B cell (primary cell): ENCODE measurements at places on chromosomes 13 and 19. TPM values are rescaled to one million over a fixed set of nuclear protein-coding genes. Genes with fewer than 3 reads are reported as not detected.
A peak's percentile ranks its signal among the peaks of the same experiment; 100 is the strongest.

Gene ZNF552
- 21.7 and 29.9 TPM in 2 replicates for total RNA-seq

Gene ZNF850
- total RNA-seq, result 6.0 and 6.7 TPM in 2 replicates

- DNase-seq, result peak; percentile 88
These were observed 10.6 kb upstream of the RETN start for GRCh38 chr19:7658219-7658686.

Gene NKG7
- total RNA-seq, result 1.9 and 2.6 TPM in 2 replicates

Gene ZNF90
- 14.6 and 15.8 TPM in 2 replicates for total RNA-seq

GRCh38 chr13:109156181-109156935 is 526.9 kb downstream of the MYO16 start:
- no peak for DNase-seq

DNA sequence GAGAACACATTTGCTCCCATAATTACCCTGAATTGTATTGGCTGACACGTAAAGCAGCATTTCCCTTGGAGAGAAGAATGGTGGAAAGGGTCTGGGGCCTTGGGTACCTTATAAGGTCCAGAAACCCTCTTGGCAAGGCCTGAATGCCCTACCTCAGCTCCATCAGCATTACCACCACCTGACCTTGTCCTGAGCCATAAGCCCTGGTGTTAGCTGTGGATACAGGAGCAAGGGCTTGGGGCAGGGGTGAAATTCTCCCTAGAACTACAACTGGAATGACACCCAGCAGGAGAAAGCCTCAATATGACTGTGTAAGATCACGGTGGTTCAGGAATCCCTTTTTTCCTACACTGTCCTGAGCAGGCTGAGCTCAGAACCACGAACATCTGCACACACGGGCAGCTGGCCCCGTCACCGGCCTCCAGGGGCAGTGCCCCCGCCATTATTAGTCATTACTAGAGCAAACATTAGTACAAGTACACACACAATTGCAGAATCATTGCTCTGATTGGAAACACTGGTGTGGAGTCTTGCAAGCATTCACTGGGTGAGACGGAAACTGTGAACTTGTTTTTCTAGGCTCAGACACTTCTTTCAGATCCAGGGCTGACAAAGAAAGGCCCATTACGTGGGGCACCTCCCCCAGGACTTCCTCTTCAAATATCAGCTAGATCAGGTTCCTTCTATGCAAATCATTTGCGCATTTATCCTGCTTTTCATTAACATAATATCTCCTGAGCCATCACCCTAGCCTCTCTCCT is 26.8 kb upstream of the MTIF3 start:
- peak; percentile 55 for DNase-seq

GRCh38 chr19:35871611-35872010 is 3.2 kb downstream of the APLP1 start:
- no peak for DNase-seq

DNA sequence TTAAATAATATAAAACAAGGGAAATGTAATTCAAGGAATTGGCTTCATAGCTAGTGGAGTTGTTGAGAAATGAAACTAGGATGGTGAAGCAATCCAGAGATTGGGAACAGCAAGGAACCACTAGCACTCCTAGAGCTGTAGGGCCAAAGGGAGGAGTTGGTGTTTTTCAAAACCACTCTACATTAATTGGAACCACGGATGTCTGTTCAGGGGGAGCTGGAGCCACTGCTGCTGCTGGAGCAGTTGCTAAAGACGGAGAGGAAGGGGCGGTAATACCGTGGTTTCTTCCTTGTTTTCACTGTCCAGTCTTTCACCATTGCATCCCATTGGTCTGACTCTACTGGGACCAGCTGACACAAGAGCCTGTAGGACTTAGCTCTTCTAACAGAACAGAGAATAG is 8.5 kb downstream of the DNAJC15 start:
- no peak for DNase-seq

GRCh38 chr13:80906860-80907259 is 565.9 kb upstream of the SPRY2 start:
- no peak for DNase-seq

- no peak for DNase-seq
These were observed 9.1 kb downstream of the ZNF100 start for GRCh38 chr19:21758296-21758695.

DNA sequence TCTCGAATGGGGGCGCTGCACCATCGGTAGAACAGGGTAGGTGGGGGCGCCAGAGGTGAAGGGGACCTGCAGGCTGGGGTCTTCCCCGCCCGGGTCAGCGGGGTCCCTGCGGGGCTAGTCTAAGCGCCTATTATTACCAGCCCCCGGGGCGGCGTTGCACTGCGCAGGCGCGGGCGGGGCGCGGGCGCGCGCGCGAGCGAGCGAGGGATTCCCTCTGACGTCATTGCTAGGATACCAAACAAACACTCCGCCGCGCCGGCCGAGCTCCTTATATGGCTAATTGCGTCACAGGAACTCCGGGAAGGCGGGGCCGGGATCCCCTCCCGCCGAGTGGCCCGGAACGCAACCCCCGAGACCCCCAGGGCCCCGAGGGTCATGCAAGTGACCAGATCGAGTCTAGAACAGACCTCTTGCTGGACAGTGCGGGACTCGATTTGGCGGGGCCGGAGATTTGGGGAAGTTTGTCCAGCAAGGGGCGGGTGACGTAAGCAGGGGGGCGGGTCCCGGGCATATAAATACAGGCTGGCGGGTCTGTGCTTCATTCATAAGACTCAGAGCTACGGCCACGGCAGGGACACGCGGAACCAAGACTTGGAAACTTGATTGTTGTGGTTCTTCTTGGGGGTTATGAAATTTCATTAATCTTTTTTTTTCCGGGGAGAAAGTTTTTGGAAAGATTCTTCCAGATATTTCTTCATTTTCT is at the start of gene FOSB:
Gene FOSB, plus strand, starts transcription at position 541 of the 703 bp plus-strand sequence. CDS start 591 bp downstream, outside the sequence.
- DNase-seq, result peak; percentile 99

- peak; percentile 36 for DNase-seq
These were observed 90.7 kb downstream of the GNG7 start for GRCh38 chr19:2611483-2612464.

GRCh38 chr13:91572944-91573598 is 174.7 kb downstream of the GPC5 start:
- no peak for DNase-seq

Gene FBN3
- total RNA-seq, result not detected in 2 replicates

GRCh38 chr13:83794583-83794982 is 87.7 kb downstream of the SLITRK1 start:
- no peak for DNase-seq

DNA sequence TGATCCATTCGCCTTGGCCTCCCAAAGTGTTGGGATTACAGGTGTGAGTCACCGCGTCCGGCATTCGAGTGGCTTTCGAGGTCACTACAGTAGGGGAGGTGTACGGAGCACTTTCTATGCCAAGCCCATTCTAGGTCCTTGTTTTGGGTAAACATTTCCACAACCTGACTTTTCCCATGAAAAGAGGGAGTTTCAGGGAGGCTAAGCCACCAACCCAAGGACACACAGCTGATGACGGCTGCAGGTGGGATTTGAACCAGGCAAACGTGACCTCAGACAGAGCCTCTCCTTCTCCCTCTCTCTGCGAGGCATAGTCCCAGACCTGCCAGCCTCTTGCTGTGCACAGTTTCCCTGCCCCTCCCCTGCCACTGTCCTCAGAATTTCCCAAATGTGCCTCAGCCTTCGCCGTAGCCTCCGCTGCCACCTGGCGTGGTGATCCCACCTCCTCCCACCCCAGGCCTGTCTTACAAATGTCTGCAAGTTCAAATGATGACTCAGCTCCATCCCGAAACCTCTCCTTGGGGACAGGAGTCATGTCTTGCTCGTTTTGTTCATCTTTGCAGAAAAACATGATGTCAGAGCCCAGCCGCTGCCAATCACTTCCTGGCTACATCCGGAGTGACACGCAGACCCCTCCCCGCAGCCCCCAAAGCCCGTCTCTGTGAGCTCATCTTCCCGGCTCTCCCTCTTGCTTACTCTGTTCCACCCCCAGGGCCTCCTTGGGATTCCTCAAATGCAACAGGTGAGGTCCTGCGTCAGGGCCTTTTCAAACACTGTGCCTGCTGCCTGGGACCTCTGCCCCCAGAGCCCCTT is 6.6 kb upstream of the GADD45B start:
- no peak for DNase-seq

- DNase-seq, result no peak
These were observed 1.3 kb downstream of the EXOSC8 start for GRCh38 chr13:37001921-37002250.

- no peak for DNase-seq
These were observed 48.6 kb upstream of the POSTN start for GRCh38 chr13:37647031-37647650.

- DNase-seq, result peak; percentile 79
These were observed 2.9 kb upstream of the FTL start for GRCh38 chr19:48962029-48962848.

- DNase-seq, result no peak
These were observed 23.1 kb downstream of the PNPLA6 start for GRCh38 chr19:7558667-7559066.

Gene GPR12
- not detected in 2 replicates for total RNA-seq

Gene HIPK4
- 0.20 TPM in 1 of 2 replicates, not detected in the other for total RNA-seq

DNA sequence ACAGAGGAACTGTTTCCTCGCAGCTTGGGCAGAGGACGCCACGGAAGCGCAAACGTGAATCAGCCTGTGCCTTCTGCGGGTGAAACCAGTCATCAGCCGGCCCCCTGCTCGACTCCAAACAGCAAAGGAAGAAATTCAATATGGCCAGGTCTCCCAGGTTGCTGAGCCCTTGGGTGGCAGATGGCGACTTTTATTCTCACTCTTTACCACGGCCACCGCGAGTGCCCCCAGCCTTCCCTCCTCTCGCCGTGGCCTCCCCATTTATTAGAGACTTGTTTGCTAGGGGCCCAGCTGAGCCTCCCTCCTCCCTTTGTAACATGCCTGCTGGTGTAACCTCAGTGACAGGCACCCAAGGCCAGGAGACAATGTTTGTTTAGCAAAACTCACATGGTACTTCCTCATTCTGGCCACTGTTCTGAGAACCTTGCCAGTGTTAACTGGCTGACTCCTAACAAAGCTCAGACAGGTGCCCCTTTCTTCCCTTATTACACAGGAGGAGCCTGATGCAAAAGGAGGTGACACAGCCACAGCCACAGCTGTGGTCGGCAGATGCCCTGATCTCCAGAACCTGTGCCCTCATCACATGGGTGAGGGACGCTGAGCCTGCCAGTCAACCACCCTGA is 5.8 kb downstream of the RAB20 start:
- DNase-seq, result peak; percentile 23

Gene ZNF837
- total RNA-seq, result 3.1 and 4.2 TPM in 2 replicates

DNA sequence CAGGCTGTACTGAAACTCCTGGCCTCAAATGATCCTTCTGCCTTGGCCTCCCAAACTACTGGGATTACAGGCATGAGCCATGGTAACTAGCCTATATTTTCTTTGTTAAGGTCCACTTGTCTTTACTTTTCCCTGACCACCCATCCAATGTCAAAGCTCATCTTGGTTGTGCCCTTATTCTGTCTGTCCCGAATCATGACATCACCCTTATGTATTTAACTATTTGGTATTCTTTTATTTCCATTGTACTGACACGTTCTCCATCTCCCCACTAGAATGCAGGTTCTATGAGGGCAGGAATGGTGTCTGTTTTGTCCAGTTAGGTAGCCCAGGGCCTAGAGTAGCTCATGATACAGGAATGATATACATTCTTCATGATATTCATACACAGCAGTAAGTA is 104.8 kb downstream of the ZNF536 start:
- no peak for DNase-seq

DNA sequence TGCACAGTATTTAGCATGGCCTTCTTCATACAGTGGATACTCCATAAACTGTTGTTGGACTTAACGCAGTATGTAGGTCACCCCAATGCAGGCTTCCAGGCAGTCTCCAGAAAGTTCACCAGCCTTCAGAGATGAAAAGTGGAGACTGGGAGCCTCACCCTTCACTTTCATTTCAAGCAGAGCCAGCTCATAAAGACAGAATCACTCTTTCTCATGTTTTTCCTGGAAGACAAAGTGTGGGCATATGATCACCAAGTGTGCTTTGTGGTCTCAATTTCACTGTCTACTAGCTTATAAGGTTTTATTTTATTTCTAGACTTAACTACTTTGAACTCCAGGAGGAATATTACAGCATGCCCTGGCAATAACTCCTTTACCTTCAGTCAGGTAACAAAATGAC is 26.3 kb upstream of the TNFSF11 start:
- DNase-seq, result no peak

DNA sequence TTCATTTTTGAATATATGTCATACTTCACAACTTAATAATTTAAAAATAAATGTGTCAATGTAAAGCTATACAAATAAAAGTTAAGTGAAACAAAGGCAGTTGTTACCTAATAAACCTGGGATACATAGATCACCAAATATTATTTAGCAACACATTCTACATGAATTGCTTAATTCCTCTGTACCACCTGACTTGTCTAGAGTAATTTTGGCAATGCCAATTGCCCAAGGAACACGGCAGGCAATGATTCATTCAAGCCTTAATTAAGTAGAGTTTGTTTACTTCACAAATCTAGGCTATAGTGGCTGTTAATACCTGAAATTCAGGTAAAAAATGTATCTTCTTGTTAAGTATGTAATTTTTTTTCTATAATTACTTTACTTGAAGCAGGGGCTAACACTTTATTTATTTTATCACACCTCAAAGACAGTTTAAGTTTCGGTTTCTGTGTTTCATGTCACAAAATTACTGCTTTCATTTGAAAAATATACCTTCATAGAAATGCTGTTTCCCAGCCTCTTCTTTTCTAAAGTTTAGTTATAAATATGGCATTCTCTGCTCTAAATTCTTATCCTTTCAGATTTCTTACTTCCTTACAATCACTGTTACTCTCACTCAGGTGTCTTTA is 705.7 kb downstream of the SLITRK5 start:
- no peak for DNase-seq

DNA sequence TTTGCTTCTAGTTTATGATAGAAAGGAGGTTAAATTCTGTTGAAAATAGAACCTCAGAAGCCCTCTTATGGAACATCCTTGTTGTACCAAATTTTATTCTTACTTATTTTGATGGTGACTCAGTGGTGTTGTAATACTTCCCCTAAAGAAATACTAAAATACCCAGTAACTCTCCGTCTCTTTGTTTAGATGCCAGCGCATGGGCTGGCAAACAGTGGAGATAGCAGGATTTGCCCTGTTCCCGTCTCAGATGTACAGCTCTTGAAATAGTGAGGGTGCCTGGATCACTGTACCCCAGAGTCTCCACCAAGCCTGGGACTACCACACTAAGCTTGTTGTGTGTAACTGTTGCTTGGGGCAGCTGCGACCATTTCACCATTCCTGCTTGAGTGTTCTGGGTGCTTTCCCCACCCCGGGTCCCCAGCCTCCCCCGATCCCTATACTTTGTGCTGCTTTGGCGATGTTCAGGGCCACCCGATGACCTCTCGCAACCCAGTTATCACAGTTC is 67.0 kb upstream of the TEX29 start:
- DNase-seq, result no peak

DNA sequence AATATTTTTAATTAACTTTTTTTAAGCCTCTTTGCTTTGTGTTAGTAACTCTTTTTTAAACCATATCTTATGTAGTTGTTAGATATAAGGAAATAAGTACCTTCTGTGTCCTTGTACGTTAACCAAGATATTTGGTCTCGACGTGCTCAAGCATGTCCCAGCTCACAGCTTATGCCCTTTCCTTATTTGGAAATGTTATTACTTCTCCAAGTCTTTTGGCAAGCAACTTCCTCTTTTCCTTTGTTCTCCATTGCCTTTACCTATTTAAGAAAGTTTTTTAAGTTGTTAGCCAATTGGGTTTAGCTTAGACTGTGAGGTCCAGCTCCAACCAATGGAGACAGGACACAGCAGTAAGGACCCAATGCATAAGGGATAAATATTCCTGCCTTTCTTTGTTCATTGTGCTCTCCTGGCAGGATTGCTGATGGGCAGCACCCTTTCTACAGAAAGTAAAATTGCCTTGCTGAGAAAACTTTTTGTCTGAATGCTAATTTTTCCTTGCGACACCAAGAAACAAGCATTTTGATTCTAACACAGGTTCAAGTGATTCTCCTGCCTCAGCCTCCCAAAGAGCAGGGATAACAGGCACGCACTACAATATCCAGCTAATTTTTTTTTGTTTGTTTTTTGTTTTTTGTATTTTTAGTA is 5.2 kb downstream of the DKKL1 start:
- DNase-seq, result no peak
